ENCODE measurements at places on chromosomes 11 and 22.

DNA sequence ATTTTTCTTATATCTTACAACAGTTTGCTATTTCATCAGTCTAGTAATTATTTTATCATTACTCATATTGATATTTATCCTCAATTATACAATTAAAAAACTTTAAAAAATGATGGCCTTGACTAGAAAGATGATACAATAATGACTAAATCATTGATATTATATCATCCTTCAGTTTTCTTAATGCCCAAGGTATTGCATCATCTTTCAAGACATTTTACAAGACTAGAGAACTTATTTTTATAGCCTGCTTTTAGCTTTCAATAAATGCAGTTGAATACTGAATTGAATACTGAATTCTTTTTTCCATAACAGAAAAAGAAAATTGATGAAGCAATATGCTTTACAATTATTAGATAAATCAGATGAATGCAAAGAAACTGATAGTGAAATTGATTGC lies 886.5 kb upstream of the LRRC4C start:
- no peak for DNase-seq

- no peak for DNase-seq
These were observed 550.7 kb downstream of the INSC start for GRCh38 chr11:15665368-15665871.

GRCh38 chr22:21921729-21922128 lies 30.9 kb downstream of the PPM1F start:
- no peak for DNase-seq

GRCh38 chr11:75659836-75660235 lies 9.0 kb downstream of the MAP6 start:
- DNase-seq = no peak

GRCh38 chr11:93740031-93740729 lies 1.1 kb downstream of the TAF1D start:
- DNase-seq = peak; percentile 43

- DNase-seq = no peak
These were observed 123.1 kb downstream of the PKNOX2 start for GRCh38 chr11:125287491-125288210.

DNA sequence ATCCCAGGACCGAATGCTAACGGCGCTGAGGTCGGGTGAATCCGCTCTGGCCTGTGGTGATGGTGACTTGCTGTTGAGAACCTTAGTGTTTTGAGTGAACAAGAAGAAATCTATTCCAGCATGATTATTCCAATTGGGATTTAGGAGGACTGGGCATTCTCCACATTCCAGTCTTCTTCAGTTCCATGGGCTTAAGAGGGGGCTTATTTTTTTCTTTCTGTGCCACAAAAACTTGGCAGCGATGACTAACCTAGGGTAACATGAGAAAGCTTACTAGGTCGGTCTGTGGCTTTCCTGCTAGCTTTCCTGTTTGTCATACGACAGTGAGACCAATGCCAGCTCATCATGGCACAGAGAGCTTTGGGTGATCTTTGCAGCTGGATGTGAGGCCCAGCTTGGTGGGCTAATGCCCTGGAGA lies 62.9 kb upstream of the ATXN10 start:
- DNase-seq = no peak

GRCh38 chr11:102313238-102313940 lies 3.9 kb upstream of the BIRC3 start:
- DNase-seq = no peak

DNA sequence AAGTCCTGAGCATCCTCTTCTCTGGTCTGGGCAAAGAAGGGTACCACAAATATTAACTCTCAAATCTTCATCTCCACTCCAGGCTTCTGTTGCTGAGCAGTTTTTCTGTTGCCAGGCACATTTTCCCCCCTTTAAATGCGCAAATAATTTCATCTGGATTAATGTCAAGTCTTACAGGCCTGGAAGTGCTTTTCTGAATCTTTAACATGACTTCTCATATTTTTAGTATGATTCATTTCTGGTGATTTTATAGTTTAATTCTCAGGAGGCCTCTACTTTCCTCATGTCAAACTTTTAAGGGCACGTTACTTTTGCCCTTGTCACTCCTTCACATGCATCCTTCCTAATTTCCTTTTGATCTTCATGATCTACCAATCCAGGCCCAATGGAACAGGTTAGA lies 510.2 kb downstream of the METTL15 start:
- no peak for DNase-seq

DNA sequence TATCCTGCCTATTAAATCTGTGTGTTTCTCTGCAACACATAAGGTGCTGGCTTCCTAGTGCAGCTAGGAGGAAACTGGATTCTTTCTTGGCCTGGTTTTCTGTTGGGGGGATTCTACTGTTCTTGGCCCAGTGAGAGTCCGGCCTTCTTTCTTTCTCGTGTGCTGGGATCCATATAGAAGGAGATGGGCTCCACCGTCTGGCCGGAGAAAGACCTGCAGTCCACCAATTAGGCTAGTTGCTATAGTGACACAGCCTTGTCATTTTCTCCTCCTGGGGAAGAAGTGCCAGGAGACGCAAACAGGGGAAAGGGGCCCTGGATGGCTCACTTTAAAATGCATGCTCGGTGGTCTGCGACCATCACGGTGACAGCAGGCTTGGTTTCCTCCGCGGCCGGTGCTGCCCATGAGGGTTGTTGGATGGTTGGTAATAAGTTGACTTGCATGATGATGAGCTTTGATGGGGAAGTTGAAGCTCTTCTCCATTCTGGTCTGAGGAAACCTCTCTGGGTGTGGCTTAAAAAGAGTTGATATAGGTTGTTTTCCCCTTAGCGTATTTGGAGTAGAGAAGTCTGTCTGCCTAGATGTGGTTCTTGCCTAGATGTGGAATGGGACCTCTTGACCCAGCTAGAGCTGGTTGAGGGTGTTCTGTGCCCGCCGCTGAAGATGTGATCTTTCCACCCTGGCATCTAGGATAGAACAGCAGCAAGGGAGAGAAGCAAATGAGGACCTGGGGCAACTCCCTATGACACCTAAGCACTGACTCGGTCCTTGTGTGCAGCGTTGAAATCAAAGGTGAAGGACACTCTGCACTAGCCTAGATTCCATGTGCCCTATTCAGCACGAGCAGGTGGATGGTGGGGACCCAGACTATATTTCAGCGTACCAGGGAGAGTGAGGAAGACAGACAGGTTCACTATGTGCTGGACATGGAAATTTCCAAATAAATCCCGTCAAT lies 1335.0 kb downstream of the BRD1 start:
- no peak for DNase-seq
